IPS DF 6.9 (cell line): ENCODE measurements at places on chromosomes 16 and 17.

DNA sequence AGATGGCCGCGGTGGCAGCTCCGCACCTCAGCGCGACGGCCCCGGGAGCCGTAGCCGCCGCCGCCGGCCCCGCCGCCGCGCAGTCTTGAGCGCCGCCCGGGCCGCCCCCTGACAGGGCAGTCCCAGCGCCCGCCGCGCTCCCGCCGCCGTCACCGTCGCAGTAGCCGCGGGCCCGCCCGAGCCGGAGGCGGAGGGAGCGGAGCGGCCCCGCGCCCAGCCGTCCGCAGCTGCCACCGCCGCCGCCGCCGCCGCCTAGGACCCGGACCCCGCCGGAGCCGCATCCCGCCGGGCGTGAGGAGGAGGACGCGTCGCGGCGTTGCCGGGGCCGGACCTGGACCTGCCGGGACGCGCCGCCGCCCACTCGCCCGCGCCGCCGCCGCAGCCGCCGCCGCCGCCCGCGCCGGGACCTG is 218 bp downstream of the TNRC6C start:
- peak overlapping the region; percentile 70; the same call in 1 of the 2 replicates for H3K4me3 ChIP-seq
- H3K27me3 ChIP-seq: peaks cover 13% of the 10 kb centered on the region; the same call in 1 of the 2 replicates
- DNase-seq: no peak
- H3K27ac ChIP-seq: no peak overlapping the region
- H3K36me3 ChIP-seq: no peaks in the 10 kb centered on the region

DNA sequence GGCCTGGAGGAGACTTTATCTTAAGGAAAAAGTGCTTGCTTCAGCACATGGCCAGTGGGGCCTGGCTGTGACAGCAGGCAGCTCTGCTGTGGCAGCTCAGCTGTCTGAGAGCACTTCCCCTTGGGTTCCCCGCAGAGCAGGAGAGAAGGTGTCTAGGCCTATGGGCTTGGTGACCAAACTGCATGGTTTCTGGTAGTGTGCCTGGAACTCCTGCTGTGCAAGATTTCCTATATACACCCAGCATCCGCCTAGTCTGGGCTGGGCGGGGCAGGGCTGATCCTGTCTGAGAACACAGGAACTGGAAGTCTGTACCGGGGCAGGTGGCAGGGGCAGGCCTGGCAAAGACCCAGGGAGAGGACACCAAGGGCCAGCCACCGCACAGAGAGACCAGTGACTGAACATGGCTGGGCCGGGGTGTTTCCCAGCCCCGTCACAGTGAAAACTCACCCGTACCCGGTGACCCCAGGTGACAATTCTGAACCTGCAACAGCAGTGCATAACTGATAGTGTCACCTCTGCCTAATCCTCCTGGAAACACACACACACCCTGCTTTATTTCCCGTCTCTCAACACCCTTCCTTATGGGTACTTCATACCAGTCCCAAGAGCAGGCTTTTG is 39.3 kb downstream of the CHD9 start:
- H3K4me1 ChIP-seq: peaks cover 12% of the 10 kb centered on the region
- H3K27ac ChIP-seq: no peak overlapping the region
- H3K4me3 ChIP-seq: no peak overlapping the region
- no peaks in the 10 kb centered on the region for H3K36me3 ChIP-seq
- H3K27me3 ChIP-seq: no peaks in the 10 kb centered on the region
- no peak for DNase-seq

- peak overlapping the region; percentile 98 for H3K4me3 ChIP-seq
- 0 out of 2 replicates have a peak, but pooled peaks cover 1% of the 10 kb centered on the region for H3K4me1 ChIP-seq
- no peak overlapping the region for H3K27ac ChIP-seq
- 0 out of 2 replicates have a peak, but pooled peaks cover 3% of the 10 kb centered on the region for H3K36me3 ChIP-seq
- no peaks in the 10 kb centered on the region for H3K27me3 ChIP-seq
These were observed 567 bp downstream of the GNA13 start for GRCh38 chr17:65055708-65056638.

DNA sequence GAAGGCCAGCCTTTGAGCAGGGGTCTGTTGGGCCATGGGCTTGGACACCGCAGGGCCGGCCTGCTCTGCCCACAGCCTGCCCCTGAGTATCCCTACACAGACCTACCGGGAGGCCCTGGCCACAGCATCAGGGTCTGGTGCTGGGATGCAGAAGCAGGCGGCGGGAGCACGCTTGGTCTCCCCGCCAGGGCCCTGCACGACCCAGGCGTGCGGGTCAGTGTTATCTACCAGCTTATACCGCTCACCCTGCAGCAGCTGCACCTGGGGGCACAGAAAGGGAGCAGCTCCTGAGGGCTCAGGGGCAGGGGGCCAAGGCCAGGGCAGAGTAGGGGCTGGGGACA is 8.8 kb downstream of the EVPL start:
- no peak overlapping the region for H3K27ac ChIP-seq
- no peaks in the 10 kb centered on the region for H3K36me3 ChIP-seq
- H3K4me3 ChIP-seq: no peak overlapping the region
- H3K27me3 ChIP-seq: no peaks in the 10 kb centered on the region

GRCh38 chr17:50909765-50910605 is 43.8 kb upstream of the TOB1 start:
- no peaks in the 10 kb centered on the region for H3K27me3 ChIP-seq
- no peak overlapping the region for H3K4me3 ChIP-seq
- DNase-seq: no peak
- H3K4me1 ChIP-seq: peaks cover 10% of the 10 kb centered on the region

DNA sequence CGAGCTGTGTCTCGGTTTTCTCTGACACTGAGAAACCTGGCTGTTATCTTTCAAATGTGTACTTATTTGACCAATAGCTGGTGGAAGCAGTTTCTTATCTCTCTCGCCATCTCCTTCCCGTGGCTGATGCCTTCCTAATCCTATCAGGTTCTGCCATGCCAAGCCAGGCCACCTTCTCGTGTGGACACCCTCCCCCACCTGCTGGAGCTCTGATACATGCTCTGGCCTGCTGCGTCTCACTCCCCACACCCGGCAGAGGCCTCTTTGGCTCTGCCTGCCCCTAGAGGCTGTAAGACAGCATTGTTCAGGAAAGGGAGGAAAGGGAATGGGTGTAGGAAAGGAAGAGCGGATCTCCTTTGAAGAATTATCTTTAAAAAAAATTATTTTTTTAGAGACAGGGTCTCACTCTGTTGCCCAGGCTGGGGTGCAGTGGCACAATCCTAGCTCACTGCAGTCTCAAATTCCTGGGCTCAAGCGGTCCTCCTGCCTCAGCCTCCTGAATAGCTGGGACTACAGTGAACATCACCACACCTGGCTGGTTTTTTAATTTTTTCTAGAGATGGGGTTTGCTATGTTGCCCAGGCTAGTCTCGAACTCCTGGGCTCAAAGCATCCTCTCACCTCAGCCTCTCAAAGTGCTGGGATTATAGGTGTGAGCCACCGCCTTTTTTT is 7.5 kb upstream of the ARMC5 start:
- no peaks in the 10 kb centered on the region for H3K36me3 ChIP-seq
- no peaks in the 10 kb centered on the region for H3K27me3 ChIP-seq
- H3K4me1 ChIP-seq: peaks cover 7% of the 10 kb centered on the region
- H3K27ac ChIP-seq: no peak overlapping the region

GRCh38 chr17:56324676-56325075 is 171.4 kb downstream of the ANKFN1 start:
- no peaks in the 10 kb centered on the region for H3K27me3 ChIP-seq
- no peak overlapping the region for H3K27ac ChIP-seq
- no peaks in the 10 kb centered on the region for H3K36me3 ChIP-seq

DNA sequence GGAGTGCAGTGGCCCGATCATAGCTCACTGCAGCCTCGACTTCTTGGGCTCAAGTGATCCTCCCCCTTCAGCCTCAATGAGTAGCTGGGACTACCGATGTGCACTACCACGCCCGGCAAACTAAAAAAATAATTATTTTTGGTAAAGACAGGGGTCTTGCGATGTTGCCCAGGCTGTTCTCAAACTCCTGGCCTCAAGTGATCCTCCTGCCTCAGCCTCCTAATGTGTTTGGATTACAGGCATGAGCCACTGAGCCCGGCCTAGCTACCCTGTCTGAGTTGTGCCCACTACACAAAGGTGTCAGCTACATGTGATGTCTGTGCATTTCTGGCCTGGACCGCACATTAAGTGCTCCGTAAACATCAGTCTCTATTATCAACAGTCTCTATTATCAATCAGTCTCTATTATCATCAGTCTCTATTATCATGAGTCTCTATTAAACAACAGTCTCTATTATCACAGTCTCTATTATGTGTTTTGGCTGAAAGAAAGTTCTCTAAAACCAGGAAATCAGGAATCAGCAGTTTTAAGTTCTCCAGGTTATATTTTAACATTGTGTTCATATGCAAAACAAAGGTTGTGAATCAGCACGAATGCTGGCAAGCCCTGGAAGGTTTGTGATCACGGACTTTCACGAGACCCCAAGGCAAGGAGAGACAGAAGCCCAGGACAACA is 721 bp upstream of the WWOX start:
- no peak overlapping the region for H3K27ac ChIP-seq
- H3K27me3 ChIP-seq: no peaks in the 10 kb centered on the region
- H3K4me3 ChIP-seq: no peak overlapping the region; the same call in 1 of the 2 replicates
- no peaks in the 10 kb centered on the region for H3K4me1 ChIP-seq
- DNase-seq: no peak
- H3K36me3 ChIP-seq: no peaks in the 10 kb centered on the region

GRCh38 chr16:66935314-66936011 is at the start of gene CES2:
Gene CES2 (plus strand): TSS chr16:66935516. CDS start chr16:66935636, 120 bp downstream.
- no peak within 1 kb of the TSS for H3K27ac ChIP-seq
- peak within 1 kb of the TSS; percentile 76; the same call in 1 of the 2 replicates for H3K4me3 ChIP-seq
- no peak for DNase-seq
- no peaks in the 10 kb centered on the region for H3K36me3 ChIP-seq
- H3K4me1 ChIP-seq: 0 out of 2 replicates have a peak, but pooled peaks cover 2% of the 10 kb centered on the region

GRCh38 chr16:48499923-48500381 is 110.0 kb downstream of the N4BP1 start:
- no peak overlapping the region for H3K4me3 ChIP-seq
- no peaks in the 10 kb centered on the region for H3K27me3 ChIP-seq
- H3K36me3 ChIP-seq: no peaks in the 10 kb centered on the region; the same call in 1 of the 2 replicates
- no peak for DNase-seq
- no peaks in the 10 kb centered on the region for H3K4me1 ChIP-seq
- H3K27ac ChIP-seq: no peak overlapping the region

DNA sequence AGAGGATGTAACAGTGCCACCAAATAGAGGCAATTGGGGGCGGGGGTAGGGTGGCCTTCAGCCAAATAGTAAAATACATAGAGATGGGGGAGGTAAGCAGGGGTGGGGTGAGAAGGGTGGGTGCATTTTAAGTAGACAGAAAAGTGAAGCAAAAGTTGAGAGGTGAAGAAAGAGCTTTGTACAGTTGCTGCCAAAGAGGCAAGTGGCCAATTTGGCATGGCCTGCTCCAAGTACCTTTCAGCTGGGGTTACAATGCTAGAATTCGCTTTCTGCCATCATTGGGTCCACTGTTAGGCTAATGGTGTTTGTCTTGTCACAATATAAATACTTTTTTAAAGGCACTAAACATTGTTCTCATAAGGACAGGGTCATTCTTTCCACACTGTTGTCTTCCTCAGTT is 5.2 kb upstream of the TMEM97 start:
- no peak for DNase-seq
- no peak overlapping the region for H3K4me3 ChIP-seq
- H3K27me3 ChIP-seq: no peaks in the 10 kb centered on the region
- no peaks in the 10 kb centered on the region for H3K36me3 ChIP-seq
- no peak overlapping the region for H3K27ac ChIP-seq

- no peaks in the 10 kb centered on the region for H3K36me3 ChIP-seq
- no peak overlapping the region for H3K27ac ChIP-seq
- no peak for DNase-seq
- H3K4me3 ChIP-seq: no peak overlapping the region
- no peaks in the 10 kb centered on the region; the same call in 1 of the 2 replicates for H3K27me3 ChIP-seq
- H3K4me1 ChIP-seq: no peaks in the 10 kb centered on the region
These were observed 6.3 kb upstream of the PRKCB start for GRCh38 chr16:23829454-23829853.

DNA sequence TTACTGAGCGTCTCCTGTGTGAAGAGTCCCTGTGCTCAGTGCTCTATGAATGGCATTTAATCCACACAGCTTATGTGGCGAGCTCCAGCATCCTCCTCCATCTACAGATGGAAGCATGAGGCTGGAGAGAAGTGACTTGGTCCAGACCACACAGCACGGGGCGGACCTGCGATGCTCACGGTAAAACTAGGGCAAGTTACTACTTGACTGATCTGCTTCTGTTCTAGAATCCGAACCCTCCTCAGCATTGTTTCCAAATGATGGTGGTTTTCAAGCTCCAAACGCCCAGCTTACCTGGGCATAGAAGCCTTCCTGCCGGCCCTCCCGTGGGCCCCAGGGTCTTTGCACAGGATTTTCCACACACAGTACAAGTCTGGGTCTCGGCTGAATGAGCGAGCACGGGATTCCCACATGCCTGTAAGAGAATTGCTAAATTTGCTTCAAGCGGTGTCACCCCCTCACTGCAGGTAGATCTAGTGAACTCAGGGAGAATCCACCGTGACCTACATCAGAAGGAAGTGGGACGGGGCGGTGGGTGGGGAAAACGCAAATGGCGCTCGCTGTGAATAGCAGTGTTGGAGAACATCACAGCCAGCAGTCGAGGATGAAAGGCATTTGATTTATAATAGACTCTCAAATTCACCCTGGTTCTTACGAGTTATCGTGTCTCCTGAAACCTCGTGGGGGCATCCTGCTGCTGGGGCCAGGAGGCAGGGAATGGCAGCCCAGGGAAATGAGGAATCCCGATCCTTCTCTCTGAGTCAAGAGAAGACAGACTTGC is 101.1 kb downstream of the CMIP start:
- no peak overlapping the region for H3K27ac ChIP-seq
- no peak overlapping the region for H3K4me3 ChIP-seq
- H3K36me3 ChIP-seq: no peaks in the 10 kb centered on the region
- no peak for DNase-seq

GRCh38 chr17:82734987-82735866 is at the start of gene FN3K:
Gene FN3K (plus strand): TSS chr17:82735615. CDS start chr17:82735637, 22 bp downstream.
- no peak for DNase-seq
- no peak within 1 kb of the TSS for H3K27ac ChIP-seq
- no peaks in the 10 kb centered on the region for H3K27me3 ChIP-seq
- H3K36me3 ChIP-seq: 0 out of 2 replicates have a peak, but pooled peaks cover 3% of the 10 kb centered on the region
- peak within 1 kb of the TSS; percentile 71 for H3K4me3 ChIP-seq

DNA sequence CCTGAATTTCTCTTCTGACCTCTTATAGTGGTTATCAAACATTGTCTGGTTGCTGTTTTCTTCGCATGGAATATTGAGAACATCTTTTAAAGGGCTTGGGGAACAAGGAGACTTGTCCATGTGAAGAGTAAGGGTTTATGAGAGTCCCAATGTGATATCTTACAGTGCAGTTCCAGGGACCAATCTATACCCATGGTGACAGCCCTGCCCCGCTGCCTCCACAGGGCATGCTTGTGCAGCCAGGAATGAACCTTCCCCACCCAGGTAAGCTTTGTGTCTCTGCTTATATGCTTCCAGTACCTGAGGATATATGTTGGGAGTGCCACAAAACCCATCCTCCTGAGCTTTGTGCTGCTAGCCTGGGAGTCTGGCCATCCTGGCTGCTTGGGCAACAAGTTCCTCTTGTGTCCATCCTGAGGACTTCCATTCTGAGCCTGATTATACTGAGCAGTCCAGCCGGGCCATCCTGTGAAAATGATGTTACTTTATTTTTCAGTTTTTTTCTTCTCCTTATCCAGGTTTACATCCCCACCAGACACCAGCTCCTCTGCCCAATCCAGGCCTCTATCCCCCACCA is 9.5 kb upstream of the RAPGEFL1 start:
- no peaks in the 10 kb centered on the region for H3K27me3 ChIP-seq
- H3K4me1 ChIP-seq: 0 out of 2 replicates have a peak, but pooled peaks cover 1% of the 10 kb centered on the region
- H3K4me3 ChIP-seq: no peak overlapping the region
- H3K27ac ChIP-seq: no peak overlapping the region
- no peak for DNase-seq
